ENCODE measurements at places on chromosomes 16 and 17.

GRCh38 chr16:57873218-57873617 is 70.9 kb upstream of the KIFC3 start:
- no peak for DNase-seq

DNA sequence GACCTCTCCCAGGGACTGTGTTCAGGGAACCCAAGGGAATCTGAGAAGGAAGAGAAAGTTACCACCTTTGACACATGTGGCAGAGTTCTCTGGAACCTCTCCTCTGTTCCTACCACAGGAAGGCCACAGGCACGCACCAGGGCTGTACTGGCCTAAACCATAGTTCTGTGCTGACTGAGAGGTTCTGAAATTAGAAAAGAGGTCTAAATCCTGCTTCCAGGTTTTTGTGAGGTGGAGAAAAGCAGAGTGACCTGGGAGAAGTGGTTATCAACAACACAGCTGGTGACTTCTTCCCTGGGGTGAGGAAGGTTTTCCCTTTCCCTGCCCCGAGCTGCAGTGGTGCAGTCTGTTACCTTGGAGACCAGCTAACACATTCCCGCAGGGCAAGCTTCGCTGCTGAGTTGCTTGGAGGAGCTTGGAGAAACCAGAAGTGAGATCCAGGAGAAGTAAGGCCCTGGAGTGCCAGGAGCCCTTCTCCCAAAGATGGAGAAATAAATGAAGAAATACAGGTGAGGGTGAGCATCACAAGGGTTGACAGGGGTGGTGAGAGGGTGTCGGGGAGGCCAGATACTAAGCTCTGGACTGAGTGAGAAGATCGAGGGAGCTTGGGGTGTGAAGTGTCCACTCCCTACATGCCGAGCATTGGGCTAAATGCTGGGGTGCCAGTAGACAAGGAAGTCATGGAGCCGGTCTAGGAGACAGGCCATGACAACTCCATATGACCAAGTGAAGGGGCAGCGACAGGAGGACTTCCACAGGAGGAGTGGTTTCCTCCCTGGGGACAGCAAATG is at the start of gene VWA3A:
TSS of gene VWA3A (plus strand) at position 399 of the 791 bp plus-strand sequence. CDS start at position 496, 97 bp downstream.
- DNase-seq: no peak

- no peak for DNase-seq
Observed at GRCh38 chr17:57499648-57500049, 243.3 kb downstream of the MSI2 start.

- no peak for DNase-seq
Observed at GRCh38 chr17:57488856-57489255, 232.5 kb downstream of the MSI2 start.

DNA sequence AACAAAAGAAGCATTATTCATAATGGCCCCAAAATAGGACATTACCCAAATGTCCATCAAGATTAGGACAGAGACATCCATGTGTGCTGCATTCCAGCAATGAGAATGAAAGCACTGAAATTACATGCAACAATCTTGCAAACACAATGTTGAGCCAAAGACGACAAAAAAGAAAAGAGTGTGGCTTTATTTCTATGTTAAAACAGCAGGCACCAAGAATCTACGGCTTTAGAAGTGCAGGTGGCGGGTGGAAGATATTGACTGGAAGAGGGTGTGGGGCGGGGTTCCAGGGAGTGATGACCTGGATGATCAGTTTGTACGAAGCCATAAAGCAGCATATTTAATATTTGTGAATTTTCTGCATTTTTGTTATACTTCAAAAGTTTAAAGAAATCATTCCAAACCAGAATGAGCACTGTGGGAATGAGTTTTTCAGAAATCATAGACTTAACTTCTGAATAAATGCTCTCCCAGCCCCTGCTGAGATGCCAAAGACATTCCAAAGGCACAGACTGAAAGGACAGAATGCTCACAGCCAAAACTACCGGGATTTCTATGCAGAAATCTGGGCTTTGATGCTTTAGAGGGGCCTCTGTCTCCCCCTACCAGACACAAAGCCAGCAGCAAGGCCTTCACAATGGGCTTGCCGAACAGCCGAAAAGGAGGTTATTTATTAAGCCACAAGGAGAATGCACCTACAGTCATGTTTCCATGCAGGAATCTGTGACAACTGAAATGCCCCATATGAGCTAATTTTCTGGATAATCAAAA is 361.6 kb downstream of the GRIN2A start:
- no peak for DNase-seq

GRCh38 chr17:1515640-1516387 is 598 bp downstream of the INPP5K start:
- DNase-seq: peak; percentile 86

DNA sequence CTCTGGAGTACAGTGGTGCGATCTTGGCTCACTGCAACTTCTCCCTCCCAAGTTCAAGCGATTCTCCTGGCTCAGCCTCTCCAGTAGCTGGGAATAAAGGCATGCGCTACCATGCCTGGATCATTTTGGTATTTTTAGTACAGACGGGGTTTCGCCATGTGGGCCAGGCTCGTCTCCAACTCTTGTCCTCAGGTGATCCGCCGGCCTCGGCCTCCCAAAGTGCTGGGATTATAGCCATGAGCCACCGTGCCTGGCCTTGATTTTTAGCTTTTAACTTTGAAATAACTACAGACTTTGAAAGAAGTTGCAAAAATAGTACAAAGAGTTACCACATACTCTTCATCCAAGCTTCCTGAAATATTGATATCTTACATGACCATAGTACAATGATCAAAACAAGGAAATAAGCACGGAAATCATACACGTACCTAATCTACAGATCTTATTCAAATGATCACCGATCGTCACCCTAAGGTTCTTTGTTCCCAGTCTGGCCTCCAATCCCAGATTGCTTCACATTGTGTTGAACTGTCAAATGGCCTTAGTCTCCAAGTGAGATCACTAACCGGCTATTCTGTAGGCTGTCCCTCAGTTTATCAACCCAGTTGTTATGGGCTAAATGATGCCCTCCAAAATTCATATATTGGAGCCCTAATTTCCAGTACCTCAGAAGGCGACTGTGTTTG is 18.4 kb downstream of the NPIPA1 start:
- no peak for DNase-seq

Measured in GM20000 (cell line).